ENCODE measurements at places on chromosomes 6 and 20.

- no peak for DNase-seq
Measured at GRCh38 chr6:104957301-104958177, 632 bp downstream of the LIN28B start.

- no peak for DNase-seq
Measured at GRCh38 chr6:15301179-15302006, 55.5 kb downstream of the JARID2 start.

DNA sequence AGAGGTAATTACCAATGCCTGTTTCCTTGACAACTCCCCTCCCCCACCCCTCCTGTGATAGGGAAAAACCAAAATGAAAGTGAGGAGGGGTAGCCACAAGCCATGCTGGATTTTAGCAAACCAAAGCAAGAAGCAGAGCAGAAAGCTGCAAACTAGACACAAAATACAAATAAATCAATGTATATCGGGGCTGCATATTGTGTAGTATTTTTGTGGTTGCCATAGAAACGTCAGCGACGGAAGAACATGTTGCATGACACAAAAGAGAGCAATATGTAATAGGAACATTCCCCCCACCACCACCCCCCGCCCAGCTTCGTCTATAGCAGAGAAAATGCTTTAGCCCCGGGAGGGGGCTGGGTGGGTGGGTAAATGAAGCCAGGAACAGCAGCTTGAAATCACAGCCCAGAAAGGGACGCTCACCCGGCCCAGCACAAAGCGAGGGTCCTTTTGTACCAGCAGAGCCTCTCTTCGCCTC lies 548 bp downstream of the AGPAT4 start:
- DNase-seq = peak; percentile 34

DNA sequence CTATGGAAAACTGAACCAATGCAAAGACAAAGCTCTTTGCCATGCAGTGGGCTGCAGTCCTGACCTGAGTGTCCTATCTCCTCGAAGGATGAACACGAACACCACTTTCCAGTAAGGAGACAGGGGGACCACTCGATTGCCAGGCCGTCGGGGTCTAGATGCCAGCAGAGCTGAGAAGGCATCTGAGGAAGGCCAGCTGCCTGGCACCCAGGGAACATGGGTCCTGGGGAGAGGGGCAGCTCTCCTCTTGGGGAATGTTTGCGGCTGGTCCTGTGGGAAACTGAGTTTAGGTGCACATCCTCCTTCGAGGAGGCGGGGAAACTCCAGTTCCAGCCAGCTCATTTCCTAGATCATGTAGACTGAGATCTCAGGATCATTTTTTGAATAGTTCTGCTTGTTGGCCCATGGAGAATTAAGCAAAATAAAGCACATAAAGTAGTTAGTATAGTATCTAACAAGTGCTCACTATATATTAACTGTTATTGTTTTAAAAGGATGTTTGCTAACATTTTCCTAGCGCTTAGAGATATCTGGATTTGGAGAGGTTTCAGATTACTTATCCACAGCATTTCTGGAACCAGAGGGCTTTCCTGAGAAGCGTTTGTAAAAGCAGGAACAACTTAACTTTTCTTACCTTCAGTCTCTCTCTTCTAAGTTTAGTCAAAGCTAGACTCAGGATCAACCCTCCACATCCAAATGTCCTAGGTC lies 225.3 kb upstream of the FOXQ1 start:
- DNase-seq = no peak

DNA sequence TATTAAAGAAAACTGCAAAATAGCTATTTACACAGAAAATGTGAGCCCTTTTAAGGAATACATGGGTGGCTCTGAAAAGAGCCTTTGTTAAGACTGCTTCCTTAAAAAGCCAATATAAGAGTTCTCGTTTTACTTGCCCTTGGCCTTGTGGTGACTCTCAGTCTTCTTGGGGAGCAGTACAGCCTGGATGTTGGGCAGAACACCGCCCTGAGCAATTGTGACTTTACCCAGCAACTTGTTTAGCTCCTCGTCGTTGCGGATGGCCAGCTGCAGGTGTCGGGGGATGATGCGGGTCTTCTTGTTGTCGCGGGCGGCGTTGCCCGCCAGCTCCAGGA lies 111.5 kb downstream of the HFE start:
- DNase-seq = no peak

DNA sequence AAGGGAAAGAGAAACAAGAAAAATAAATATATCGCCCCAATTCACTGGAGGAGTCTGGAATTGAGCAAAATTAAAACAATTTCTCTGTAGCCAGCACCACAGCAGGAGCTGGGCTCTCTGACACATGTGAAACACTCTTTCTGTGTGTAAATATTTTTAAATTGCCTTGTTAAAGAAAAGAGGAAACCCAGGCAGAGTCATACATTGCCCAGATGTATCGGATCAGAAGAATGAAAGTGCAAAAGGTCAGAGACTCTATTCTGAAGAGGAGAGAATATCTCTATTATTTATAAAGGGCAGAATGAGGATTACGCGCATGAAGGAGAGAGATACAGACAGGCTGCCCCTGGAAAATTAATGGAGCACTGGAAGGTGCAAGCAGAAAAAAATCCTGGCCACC lies 127.0 kb upstream of the MAN1A1 start:
- DNase-seq = no peak

- DNase-seq = no peak
Measured at GRCh38 chr6:158009935-158010585, 28.4 kb downstream of the SYNJ2 start.
